NCI-H1092 treated with DMSO at 0.1 percent for 48 hours (cell line): ENCODE measurements at places on chromosomes 6 and 20.

DNA sequence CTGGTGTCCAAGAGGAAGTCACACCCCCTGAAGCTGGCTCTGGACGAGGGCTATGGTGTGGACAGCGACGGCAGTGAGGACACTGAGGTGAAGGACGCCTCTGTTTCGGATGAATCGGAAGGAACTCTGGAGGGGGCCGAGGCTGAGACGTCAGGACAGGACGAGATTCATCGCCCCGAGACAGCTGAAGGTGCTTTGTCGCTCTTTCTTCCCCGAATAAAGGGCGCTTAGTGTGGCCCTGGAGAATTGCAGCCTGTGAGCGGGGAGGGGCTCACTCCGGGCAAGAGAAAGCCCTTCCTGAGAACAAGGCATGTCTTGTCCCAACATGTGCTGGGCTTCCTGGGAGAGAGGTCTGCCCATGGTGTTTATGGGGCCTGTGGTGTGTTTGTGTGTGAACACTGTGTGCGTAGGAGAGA is 41.4 kb downstream of the MYT1 start:
- no peak for DNase-seq

- peak; percentile 52 for DNase-seq
Observed at GRCh38 chr20:20407891-20408805, 40.2 kb downstream of the INSM1 start.

- DNase-seq = peak; percentile 52
Observed at GRCh38 chr6:21824431-21825177, 231.1 kb downstream of the SOX4 start.

DNA sequence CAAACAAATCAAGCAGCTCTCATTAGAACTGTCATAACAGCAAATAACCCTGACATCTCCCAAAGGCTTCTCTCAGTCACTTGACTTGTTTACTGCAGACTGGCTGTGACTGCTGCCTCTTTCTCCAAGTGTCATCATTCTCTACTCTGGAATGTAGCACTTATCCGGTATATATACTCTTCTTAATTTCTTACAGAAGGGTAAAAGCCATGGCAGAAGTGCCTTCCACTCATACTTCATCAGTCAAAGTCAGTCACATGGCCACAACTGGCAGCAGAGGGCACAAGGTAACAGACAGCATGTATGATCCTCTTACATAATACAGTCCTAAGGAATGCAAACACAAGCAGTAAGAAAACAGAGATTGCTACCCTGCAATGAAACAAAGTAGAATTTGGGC is 9.3 kb downstream of the NAPB start:
- DNase-seq = no peak

DNA sequence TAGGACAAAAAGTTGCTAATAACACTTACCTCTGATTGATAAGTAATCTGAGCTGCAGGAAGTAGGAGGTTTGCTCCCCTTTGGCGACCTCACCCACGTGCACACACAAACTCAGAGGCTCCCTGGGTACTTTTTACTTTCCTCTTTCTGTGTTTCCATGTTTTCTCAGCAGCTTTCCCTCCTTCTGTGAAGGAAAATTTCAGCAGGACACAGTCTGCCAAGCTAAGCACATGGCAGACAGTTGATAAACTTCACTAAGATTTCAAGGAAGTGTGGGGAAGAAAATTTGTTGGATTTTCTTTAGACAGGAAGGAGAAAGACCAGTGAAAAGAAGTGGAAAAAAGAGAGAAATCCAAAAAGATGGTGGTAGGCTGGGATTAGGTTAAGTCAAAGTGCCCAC is 215.5 kb upstream of the ARG1 start:
- DNase-seq = no peak

GRCh38 chr20:54160065-54161007 is 13.4 kb downstream of the CYP24A1 start:
- DNase-seq = no peak

DNA sequence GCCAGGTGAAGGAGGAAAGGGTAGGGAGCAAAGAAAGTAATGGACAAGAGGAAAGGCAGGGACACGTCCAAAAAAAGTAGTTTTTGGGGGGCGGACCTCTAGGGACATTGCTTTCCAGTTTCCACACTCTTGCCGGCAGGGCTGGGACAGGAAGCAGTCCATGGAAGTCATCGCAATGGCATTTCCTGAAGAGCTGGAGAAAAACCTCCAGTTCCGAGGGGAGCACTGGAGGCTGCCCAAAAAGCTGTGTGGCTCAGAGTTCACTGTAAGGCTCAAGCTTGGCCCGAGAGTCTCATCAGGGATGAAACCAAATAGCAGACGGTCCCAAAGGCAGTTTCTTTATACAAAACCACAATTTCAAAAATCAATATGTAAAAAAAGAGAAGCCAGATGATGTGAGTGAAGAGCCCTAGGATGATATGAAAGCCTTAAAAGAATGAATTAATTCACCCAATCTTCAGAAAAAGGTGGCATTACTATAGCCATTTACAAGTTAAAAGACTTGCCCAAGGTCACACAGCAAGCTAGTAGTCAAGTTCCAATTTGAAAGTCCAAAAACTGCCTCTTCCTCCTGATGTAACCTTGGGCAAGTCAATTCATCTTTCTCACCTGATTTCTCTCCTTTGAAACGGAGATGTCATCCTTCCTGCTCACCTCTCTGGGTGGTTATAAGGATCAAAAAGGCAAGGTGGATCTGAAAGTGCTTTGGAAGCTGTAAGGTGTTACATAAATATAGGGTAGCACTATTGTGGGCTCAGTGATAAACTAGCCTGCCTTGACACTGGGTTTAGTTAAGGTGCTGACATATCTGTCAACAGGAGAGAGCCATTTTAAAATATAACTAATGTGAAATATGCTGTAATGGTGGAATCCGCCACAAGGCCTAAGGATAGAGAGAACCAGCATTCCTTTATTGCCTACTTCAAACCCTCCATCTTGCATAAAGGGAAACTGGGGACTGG is 9.1 kb downstream of the BCL2L1 start:
- DNase-seq = no peak

DNA sequence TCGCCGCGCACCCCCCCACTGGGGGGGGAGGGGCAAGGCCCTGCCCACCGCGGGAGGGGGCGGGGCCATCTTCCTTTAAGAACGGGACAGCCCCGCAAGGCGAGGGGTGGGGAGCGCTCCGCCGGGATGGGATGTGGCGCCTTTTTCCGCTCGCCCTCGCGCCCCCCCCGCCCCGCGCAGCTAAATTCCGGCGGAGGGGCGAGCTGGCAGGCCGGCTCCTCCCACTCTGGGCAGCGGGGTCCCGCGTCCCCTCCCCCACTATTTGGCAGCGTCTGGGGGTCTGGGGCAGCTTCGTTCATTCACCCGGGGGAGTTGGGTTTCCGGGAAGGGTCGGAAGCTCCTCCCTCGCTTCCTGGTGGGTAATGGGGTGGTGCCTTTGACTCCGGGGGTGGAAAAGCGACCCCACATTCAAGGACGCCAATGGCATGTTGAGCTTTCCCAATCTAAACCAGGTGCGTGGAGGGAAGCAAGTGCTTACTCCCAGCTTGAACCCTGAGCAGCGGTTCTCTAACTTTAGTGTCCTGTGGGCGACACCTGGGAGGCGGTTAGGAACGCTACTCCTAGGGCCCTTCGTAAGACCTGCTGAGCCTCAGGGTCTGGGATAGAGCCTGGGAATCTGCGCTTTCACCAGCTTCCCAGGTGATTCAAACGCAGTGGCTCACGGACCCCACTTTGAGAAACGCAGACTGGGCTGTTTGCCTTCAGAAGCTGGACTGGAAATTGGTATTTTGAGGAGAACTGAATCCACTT is 927 bp downstream of the ASXL1 start:
- no peak for DNase-seq

DNA sequence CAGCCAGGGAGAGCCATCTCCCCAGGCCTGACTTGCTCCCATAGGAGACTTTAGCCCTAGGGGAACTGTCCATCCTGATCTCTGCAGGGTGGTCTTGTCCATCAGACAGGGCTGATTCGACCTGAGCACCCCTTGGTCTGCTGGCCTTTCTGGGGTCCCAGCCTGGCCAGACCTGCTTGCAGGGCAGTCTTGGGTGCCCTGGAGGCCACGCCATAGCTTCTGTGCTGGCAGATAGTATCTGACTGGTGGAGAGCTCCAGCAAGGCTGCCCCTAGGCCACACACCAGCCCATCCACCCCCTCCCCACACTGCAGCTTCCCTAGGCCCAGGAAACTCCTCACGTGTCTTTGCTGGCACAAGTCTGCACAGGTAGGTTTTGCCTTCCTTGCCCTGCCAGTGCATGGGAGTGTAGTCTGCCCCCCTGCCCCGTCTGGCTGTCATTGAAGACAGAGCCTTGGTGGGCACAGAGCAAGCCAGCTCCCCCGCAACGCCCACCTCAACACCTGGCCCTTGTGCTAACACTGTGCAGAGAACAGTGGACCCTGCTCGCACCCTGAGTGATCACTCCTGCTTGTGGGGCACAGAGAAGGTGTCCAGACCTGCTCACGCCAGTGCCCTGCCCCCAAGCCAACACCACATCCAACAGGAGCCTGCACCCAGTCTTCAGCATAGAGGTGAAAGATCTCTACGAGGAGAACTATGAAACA is 32.4 kb downstream of the CCN2 start:
- DNase-seq = no peak

- DNase-seq = no peak
Observed at GRCh38 chr6:111523484-111524167, 40.6 kb upstream of the REV3L start.

GRCh38 chr20:2763186-2763585 is 37.2 kb downstream of the CPXM1 start:
- no peak for DNase-seq

DNA sequence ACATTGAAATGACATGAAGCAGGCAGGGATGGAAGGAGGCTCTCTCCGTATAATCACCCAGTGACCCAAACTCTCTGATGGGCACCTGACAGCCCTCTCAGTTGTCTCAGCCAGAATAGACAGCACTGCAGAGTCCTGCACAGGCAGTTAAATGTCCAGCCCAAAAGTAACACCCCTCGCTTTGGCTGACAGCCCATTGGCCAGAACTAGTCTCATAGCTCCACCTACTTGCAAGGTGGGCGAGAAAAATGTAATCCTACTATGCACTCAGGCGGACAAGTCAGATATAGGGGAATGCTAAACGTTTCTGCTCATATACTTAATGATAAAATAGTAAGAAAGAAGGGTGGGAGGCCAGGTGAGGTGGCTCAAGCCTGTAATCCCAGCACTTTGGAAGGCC is 393.5 kb upstream of the JARID2 start:
- no peak for DNase-seq

GRCh38 chr20:60976913-60977312 is 275.1 kb upstream of the CDH4 start:
- DNase-seq = no peak

DNA sequence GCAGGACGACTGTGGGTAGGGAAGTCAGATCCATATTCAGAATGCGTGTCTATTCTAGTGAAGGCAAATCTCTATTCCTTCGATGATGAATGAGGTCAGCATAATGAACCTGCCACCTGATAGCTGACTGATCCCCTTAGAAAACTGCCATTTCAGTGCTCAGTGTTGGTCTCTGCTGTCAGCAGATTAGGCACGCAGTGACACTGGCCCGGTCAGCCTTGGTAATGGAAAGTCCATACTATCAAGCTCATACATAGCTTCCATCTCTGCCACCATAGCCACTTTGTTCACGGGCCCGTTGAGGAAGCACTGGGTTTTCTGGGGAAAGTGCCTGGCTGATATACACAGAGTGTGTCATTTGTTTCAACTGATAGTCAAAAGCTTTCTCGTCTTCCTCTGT is 54.0 kb downstream of the C6orf52 start:
- no peak for DNase-seq

GRCh38 chr20:50584687-50585086 is 74.5 kb downstream of the PTPN1 start:
- DNase-seq = no peak

- no peak for DNase-seq
Observed at GRCh38 chr6:112149719-112150263, 62.4 kb downstream of the FAM229B start.
